BE2C (cell line): ENCODE measurements at places on chromosomes 16 and 17.

DNA sequence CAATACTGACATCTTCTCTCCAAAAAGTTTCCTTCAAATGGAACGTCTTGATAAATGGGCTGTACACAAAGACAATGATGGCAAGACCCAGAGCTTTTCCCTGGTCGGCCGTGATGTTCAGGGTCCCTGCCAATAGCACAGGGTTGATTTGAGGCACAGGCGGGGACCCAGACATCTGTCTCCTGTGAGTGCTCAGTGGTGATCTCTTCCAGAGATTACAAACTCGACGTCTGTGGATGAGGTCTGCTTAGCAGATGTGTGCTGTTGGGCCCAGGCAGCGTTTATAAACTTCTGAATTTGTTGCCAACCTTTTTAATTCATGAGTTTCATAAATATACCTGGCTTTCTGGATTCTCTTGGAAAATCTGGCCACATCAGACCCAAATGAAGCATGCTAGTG, 14.9 kb downstream of the CPPED1 start:
- DNase-seq, result peak; percentile 59

GRCh38 chr17:67509390-67510287, 132.6 kb downstream of the PITPNC1 start:
- DNase-seq, result no peak

- no peak for DNase-seq
Measured at GRCh38 chr17:33421933-33422332, 128.8 kb upstream of the ASIC2 start.

GRCh38 chr17:57988301-57989250, 522 bp upstream of the VEZF1 start:
- peak; percentile 79 for DNase-seq

DNA sequence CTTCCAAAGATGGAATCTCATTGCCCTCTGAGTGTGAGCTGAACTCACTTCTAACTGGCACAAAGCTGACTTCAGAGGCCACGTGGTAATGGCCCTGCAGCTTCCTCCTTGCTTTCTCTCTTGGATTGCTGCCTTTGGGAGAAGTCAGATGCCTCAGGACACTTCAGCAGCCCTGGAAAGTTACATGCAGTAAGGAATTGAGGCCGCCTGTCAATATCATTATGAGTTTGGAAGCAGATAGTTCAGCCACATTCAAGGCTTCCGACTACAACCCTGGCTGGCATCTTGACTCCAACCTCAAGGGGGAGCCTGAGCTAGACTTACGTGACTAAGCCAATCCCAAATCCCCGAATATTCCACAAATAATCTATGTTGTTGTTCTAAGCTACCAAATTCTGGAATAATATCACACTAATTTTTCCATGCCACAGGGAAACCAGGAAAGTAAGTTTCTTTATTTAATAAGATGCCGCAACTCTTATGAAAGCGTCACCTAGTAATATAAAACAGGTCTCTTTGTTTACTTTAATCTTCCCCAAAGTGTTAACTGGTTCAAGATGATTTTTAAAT, 13.6 kb downstream of the CEP20 start:
- peak; percentile 75 for DNase-seq
